ENCODE measurements at places on chromosomes 2 and 18. TPM values are rescaled to one million over a fixed set of nuclear protein-coding genes. Genes with fewer than 3 reads are reported as not detected.

GRCh38 chr2:197141702-197142473, 168.7 kb downstream of the ANKRD44 start:
- no peak overlapping the region for H3K4me3 ChIP-seq
- no peaks in the 10 kb centered on the region for H3K27me3 ChIP-seq
- H3K36me3 ChIP-seq, result no peaks in the 10 kb centered on the region
- no peak for DNase-seq
- peak overlapping the region; percentile 12 for H3K27ac ChIP-seq
- H3K4me1 ChIP-seq, result no peaks in the 10 kb centered on the region

- no peaks in the 10 kb centered on the region for H3K4me1 ChIP-seq
- DNase-seq, result no peak
- H3K27ac ChIP-seq, result no peak overlapping the region
- H3K4me3 ChIP-seq, result no peak overlapping the region
- H3K27me3 ChIP-seq, result no peaks in the 10 kb centered on the region
Measured at GRCh38 chr2:84077496-84077895, 381.6 kb downstream of the SUCLG1 start.

DNA sequence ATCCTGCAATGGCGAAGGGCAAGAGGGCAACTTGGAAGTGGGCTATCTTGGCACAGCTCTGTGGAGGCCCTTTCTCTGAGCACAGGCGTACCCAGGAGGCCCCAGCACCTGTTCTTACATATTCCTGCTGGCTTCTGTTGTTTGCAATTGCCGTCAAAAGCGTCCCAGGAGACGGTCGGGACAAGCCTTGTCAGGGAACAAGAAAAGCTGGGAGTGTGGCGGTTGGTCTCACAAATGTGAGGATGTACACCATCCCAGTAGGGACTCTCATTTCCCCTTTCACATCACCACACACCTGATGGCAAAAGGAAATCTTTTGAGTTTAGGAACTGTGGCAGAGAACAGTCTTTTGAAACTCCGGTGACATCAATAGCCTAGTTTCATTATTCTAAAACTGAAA, 94.7 kb upstream of the EFEMP1 start:
- no peaks in the 10 kb centered on the region for H3K36me3 ChIP-seq
- no peak overlapping the region for H3K4me3 ChIP-seq
- H3K27me3 ChIP-seq, result peaks cover 2% of the 10 kb centered on the region
- H3K4me1 ChIP-seq, result no peaks in the 10 kb centered on the region
- no peak for DNase-seq
- no peak overlapping the region for H3K27ac ChIP-seq

The TBR1 gene
- polyA plus RNA-seq, result not detected

- no peaks in the 10 kb centered on the region for H3K4me1 ChIP-seq
- no peak for DNase-seq
- H3K27ac ChIP-seq, result no peak overlapping the region
- no peaks in the 10 kb centered on the region for H3K27me3 ChIP-seq
- H3K36me3 ChIP-seq, result peaks cover 5% of the 10 kb centered on the region
Measured at GRCh38 chr2:196137271-196137670, 34.1 kb downstream of the STK17B start.

The ASB18 gene
- not detected for polyA plus RNA-seq

GRCh38 chr2:122315306-122315705, 559.9 kb downstream of the TSN start:
- no peaks in the 10 kb centered on the region for H3K36me3 ChIP-seq
- no peaks in the 10 kb centered on the region for H3K27me3 ChIP-seq
- H3K27ac ChIP-seq, result no peak overlapping the region
- H3K4me1 ChIP-seq, result no peaks in the 10 kb centered on the region
- DNase-seq, result no peak
